ENCODE measurements at places on chromosomes 6 and 20.

- DNase-seq: no peak
These were observed 27.4 kb downstream of the NPEPL1 start for GRCh38 chr20:58719971-58720371.

DNA sequence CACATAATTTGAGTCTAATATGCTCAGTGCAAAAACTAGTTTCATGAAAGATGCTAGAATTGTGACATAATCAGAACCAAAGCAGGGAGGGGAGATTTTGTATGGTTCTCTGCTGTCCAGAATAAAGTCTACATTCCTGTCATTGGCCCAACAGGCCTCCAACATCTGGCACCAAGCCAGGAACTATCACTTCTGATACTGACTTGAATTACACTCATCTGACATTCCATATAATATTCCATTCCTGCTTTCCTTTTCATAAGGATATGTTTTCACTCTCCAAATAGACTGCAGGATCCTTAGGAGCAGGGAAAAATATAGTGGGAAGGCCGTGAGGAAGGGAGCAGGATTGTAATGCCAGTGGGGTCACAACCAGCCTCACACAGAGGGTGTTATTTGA lies 84.6 kb upstream of the BTN3A2 start:
- DNase-seq: no peak

DNA sequence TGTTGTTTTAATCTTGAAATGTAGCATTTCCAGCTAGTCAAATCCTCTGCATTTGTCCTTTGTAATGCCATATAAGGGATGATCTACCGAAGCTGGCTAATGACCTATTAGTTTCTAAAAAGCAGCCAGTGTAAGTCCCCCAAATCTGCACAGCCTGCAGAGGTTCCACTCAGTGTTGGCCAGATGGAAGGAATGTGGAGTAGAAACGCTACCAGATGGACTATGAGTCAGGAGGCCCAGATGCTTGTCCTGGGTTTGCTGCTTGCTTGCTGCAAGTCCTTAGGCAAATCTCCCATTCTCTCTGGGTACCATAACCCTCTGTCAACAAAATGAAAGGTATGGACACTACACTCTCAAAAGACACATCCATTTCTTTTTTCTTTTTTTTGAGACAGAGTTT lies 149.8 kb downstream of the BTBD9 start:
- DNase-seq: no peak

- no peak for DNase-seq
These were observed 114.2 kb downstream of the SNX5 start for GRCh38 chr20:17854307-17854903.

DNA sequence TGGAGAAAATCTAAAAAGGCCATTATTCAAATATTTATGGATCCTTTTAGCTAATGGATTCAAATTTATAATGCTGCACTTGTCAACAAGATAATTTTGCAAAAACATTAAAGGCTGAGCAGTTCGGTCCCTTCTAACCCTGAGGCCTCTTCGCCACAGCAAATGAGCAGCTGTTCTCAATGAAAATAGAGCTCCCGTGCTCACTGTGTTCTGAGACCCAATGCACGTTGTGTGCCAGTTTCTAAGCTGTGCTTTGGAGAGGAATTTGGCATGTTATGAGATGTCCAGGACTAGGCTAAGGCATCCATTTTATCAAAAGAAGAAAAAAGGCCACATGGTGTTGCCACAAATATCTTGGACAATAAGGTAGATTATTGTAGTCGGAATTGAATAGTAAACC lies 220.1 kb upstream of the TSHZ2 start:
- no peak for DNase-seq

DNA sequence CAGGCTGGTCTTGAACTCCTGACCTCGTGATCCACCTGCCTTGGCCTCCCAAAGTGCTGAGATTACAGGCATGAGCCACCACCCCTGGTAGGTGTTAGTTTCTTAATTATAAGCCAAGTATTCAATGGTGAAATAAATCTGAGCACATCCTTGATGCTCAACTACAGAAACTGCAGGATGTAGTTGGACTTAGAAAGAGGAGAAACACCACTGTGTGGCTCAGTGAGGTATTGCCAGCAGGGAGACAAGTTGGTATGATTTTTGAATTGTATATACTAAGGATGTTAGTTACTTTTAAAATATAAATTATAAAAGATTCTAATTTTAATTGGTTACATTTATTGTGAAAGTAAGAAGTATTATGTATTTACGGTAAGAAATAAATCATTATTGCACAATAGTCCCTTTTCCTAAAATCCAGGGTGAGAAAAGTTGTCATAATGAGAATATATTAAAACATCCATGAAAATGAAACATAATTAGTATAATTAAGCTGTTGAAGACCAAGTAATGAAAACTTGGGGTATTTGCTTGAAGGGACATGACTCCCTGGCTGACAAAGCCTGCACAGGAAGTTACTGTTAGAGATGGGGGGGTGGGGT lies 17.6 kb downstream of the SLC18B1 start:
- no peak for DNase-seq

DNA sequence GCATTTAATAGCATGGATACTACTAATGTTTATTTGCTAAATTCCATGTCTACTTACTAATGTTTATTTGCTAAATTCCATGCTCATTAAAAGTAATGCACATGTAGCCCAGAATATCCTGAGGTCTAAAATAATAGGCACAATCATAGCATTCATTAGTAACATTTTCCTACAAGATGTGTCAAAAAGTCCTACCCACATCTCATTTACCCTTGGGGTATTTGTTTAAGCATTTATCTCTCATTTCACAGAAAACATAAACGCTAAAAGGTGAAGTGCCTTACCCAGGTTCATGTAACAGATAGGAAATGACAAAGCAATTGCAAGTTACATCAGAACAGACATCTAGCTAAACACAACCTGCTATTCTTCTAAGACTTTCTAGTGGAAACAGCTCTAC lies 457.1 kb downstream of the HACE1 start:
- no peak for DNase-seq

GRCh38 chr6:53939830-53940229 lies 145.0 kb downstream of the LRRC1 start:
- no peak for DNase-seq

DNA sequence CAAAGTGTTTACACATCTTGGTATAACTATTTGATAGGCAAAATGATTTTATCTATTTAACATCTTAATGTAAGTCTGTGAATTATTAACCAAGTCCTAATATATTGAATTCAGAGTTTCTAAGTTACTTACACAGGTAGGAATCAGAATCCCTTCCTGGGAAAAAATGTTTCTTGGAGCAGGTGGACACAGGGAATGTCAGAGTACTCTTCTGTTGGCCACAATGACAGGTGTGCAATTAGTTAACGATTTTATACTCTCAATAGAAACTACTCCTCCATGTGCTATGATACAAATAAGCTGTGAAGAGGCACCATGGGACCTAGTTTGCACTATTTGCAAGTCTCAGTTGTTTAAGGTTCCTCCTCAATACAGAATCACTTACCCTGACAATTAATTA lies 821 bp upstream of the TAAR5 start:
- no peak for DNase-seq

DNA sequence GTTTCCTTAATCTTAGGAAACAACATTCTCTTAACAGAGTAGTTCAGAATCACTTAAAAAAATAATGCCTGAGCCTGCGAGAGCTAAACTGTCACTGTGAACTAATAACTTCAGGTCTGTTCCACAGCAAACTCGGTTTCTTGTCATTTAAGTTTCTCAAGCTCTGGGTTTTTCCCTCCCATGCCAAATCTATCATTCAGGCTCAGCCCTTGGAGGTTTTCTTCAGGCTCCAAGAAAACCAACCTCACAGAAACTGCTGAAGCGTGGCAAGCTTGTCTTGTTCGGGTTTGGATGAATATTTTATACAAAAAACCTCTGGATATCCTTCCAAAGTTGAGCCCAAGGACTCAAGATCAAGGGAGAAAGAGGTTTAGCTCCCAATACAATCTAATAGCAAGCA lies 99.7 kb upstream of the SNX9 start:
- DNase-seq: no peak

DNA sequence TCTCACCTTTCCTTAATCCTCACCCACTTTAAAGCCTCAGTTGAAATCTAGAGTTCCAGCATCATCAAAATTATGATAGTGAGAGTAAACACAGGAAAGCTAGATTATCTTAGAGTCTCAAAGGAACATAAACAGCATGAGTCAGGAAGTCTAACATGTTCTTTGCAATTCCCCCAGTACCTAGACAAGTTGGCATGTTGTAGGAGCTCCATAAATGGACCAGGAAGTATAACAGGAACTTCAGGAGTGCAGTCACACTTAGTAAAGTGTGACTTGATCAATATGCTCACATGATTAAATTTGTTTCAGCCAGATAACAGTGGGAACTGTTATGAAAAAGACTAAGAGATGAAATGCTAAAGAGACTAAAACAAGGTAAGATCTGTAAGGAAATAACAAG lies 834.4 kb downstream of the EYS start:
- no peak for DNase-seq

DNA sequence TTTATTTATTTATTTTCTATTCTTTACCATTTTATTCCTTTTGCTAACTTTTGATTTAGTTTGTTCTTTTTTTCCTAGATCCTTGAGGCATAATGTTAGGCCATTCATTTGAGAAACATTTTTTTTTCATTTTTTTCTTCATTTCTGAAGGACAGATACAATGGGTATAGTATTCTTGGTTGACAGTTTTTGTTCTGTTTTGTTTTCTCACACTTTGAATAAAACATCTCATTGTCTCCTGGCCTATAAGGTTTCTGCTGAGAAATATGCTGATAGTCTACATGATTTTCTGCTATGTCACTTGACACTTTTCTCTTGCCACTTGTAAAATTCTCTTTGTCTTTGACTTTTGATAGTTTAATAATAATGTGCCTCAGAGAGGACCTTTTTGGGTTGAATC lies 294.6 kb upstream of the EPHA7 start:
- no peak for DNase-seq

- DNase-seq: peak; percentile 66
These were observed 2.8 kb downstream of the VARS1 start for GRCh38 chr6:31792761-31793171.

DNA sequence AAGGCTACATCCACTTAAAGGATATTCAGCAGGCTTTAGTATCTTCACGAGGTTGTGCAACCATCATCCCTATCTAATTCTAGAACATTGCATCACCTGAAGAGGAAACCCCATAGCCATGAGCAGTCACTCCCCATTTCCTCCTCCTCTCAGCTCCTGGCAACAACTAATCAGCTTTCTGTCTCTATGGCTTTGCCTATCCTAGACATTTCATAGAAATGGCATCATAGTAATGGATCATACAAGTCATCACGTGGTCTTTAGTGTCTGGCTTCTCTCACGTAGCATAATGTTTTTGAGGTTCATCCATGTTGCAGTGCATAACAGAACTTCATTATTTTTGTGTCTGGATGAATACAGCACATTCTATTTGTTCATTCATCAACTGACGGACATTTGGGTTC lies 20.5 kb downstream of the SNAI1 start:
- no peak for DNase-seq

GRCh38 chr6:134477991-134478635 lies 160.2 kb upstream of the SGK1 start:
- DNase-seq: no peak

- DNase-seq: no peak
These were observed 5.9 kb downstream of the SLC22A1 start for GRCh38 chr6:160127270-160128124.

GRCh38 chr6:32785781-32786533 lies 22.6 kb upstream of the HLA-DQB2 start:
- DNase-seq: no peak

- DNase-seq: no peak
These were observed 200.3 kb upstream of the SIM1 start for GRCh38 chr6:100665041-100665380.

GRCh38 chr6:19664878-19665612 lies 172.1 kb upstream of the ID4 start:
- DNase-seq: no peak

GRCh38 chr6:138339024-138339423 lies 38.7 kb upstream of the SMIM28 start:
- peak; percentile 2 for DNase-seq

GRCh38 chr20:57451431-57451794 lies 60.2 kb downstream of the RBM38 start:
- no peak for DNase-seq
